ENCODE measurements at places on chromosomes 16 and 17.

- no peak for DNase-seq
These were observed 1.8 kb downstream of the IL27 start for GRCh38 chr16:28504707-28505404.

- peak; percentile 74 for DNase-seq
These were observed 45.9 kb downstream of the SOCS3 start for GRCh38 chr17:78313735-78314648.

DNA sequence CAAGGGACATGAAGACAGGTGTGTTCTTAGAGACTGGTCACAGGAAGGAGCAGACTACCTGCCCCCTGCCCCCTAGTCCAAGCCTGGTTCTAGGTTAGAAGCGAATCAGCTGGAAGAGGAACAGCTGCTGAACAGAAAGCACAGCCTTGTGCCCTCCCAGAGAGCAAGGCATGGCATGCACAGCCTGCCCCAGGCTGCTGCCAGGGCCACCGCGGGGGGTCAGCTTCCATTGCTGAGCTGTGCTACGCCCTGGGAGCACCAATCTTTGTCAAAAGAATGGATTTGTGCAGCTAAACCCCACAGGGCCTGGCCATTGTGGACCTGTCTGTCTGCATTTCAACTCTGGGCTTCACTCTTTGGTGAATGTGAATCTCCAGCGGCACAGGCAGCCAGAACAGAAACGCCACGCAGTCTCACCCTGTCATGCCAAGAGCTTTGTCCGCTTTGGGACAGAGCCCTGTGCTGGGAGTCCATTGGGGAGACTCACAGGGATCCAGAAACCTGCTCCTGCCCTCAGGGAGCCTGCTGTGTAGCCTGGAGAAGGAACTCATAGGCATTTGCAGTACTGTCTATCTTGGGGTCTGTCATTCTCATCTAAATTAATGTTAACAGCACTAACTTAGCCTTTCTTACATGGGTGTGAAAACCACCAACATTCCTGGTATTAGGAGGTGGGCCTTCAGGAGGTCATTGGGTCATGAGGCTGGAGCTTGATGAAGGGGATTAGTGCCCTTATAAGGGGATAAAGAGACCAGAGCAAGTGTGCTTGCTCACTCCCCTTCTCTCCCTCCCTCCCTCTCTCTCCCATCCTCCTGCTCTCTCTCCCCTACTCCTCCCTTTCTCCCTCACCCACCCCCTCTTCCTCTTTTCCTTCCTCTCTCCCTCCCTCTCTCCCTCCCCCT is 25.6 kb upstream of the CDRT4 start:
- no peak for DNase-seq

DNA sequence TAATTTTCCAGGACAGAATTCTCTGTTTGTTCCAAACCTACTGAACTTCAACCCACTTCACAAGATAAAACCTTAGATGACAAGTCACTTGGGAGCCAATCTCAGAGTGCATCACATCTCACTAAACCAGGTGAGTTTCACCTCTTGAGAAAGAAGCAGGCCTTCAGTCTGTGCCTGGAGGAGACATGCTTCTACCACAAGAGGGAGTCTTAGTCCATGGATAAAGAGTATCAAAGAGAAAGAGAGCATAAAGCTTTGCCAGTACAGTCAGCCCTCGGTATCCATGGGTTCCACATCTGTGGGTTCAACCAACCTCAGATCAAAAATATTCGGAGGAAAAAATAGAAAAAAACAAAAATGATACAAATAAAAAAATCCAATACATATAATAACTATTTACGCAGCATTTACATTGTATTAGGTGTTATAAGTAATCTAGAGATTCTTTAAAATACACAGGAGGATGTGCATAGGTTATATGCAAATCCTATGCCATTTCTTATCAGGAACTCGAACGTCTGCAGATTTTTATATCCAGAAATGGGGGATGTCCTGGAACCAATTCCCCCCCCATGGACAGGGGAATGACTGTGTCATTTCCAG is 37.7 kb downstream of the DUSP14 start:
- DNase-seq = no peak

DNA sequence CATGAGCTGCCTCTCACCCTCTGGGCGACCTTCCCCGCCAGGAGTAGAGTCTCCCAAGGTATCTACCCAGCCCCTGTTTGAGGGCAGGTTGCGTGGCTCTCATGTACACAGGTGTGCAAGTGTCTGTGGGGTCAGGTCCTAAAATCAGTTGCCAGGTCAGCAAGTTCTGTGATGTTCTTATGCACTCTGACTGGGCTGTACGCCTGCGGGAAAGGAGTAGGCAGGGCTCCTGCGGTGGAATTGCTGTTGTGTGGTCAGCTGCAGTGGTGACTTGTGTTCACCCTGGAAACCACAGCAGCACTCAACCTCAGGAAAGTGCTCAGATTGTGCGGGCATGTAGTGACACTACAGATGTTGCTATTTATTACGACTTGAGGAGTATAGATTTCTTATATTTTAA is 19.4 kb downstream of the NARF start:
- no peak for DNase-seq

DNA sequence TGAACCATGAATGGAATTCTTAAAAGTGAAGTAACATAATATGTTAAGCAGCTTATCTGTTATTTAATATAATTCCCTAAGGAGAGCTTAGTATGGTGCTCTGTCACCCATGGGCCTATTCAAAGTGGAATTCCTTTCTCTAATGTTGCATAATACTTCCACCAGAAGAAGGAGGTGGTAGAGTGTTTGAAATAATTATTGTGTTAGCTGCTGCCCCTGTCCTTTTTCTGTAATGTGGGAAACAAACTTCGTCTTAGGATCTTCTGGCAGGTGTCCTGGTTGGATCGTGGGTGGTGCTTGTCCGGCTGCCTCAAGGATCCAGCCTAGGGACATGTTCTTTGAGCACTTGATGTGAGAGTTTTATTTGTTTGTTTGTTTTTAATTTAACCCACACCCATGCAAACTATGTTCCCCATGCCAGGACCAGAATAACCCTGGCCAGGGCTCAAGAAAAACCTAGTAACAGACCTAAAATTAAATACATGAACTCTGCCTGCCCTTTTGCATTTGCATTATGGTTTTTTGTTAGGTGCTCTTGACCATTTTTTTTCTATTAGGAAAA is 46.1 kb downstream of the ZNRF1 start:
- no peak for DNase-seq

DNA sequence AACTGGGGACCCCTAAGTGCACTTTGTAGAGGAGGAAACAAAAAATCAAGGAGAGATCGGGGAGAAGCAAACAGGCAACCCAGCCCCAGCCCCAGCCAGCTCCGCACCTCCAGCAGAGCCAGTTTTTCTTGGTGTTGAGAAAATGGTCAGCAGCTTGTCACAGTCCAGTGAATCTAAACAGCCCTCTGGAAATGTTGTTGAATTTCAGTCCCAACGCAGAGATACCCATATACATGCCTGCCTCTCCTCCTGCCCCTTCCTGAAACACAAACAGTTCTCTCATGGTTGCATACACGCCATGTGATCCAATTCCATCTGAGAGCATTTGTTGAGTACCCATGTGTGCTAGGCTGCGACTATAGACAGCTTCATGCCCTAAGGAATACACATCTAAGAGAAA is 42.4 kb upstream of the LHX1 start:
- no peak for DNase-seq

DNA sequence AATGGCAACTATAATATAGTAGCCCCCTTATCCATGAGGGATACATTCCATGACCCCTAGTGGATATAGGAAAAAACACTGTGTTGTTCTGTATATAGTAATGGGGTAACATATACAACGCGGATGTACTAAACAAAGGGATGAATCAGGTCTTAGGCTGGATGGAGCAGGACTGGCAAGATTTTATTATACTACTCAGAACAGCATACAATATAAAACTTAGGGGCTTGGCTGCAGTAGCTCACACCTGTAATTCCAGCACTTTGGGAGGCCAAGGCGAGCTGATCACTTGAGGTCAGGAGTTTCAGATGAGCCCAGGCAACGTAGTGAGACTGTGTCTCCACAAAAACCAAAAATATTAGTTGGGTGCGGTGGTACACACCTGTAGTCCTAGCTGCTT is 26.8 kb downstream of the VMP1 start:
- DNase-seq = no peak

- DNase-seq = no peak
These were observed 9.6 kb upstream of the MYH11 start for GRCh38 chr16:15866451-15866850.

DNA sequence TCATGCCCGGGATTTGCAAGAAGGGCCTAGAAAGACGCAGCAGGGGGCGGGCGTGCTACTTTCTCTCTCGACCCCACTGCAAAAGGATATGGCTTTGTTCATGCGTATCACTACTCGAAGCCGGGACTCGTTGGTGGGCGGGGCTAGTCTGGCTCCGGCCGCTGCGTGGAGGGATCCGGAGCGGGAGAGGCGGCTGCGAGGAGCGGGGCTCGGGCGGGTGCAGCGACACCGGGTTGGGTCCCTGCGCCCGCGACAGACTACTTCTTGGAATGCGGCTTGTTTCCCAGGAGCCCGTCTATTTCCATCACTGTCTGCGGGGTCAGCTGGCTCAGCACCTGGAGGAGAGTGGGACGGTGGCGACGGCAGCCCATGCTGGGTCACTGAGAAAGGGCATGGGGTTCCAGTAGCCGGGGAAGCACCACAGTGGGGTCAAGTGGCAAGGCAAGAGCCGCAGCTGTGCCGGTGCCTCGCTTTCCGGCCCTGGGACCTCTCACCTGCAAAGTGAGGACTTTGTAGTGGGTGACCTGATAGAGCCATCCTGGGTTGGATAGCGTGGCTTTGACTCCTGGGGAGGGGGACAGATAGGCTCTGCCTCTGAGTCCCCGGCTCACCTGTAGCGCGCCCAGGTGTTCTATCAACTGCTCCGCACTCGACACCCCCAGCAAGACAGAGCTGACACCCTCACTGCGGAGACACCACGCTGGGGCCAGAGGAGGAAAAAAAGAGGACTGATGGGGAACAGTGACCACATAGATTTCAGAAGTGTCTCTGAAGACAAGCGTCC is 6.6 kb downstream of the KCNAB3 start:
- DNase-seq = no peak

- no peak for DNase-seq
These were observed 70.4 kb upstream of the TANC2 start for GRCh38 chr17:62895320-62896301.

- no peak for DNase-seq
These were observed 31.5 kb upstream of the CDH5 start for GRCh38 chr16:66334853-66335574.

DNA sequence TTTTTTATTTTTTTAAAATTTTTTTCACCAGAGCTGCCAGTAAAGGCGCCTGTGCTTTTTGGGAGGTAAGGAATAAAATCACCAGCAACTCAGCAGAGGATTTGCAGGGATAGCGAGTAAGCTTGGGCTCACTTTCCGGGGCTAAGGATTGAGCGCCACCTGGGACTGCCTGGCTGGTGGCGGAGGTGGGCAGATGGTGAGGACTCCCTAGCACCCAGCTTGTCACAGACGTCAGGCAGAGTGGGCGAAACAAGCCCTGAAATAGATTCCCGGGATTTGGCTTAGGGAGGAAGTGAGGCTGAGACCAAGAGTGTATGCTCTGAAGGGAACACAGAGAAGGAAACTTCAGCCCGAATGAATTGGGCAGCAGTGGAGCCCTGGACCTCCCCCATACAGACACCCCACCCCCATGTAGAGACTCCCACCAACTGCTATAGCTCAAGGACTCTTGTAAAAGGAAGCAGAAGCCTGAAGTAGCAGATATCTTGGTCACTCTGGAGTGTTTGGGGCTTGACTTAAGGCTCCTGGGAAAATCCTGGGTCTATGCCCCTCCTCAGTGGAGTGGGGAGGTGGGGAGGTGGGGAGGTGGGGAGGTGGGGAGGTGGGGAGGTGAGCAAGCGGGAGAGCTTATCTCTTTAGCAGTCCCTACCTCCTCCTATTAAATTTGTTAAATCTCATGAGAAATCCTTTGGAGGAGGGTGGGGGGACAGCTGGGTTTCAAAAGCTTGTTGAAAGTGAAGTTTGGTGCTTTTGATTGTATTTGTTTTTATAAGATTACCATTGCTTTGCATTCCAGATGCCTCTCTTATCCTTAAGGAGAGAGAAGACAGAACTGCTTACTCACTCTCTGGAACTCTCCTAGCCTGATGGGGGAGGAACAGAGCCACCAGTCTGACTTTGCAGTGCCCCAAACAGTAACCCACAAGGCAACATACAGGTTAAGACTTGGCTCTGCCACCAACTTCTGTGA is 8.2 kb downstream of the ARL4D start:
- DNase-seq = no peak

DNA sequence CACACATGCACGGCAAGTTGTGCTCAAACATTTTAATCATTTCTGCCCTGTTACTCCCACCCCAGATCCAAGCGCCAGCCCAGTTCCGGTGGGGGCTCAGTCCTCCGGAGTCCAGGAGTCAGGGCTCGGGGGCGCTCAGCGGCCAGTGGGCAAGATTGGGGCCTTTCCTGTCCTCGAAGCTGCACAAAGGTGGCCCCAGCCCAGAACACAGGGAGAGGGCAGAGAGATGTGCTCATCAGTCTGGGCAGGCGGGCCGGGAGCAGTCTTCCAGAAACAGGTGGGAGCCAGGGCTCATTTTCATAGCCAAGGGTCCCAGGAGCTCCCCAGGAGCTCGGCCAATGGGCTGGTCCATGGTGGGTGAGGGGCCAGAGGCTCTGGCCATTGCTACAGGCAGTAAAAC is 4.1 kb downstream of the PRSS8 start:
- no peak for DNase-seq

- DNase-seq = no peak
These were observed 4.8 kb downstream of the PITPNC1 start for GRCh38 chr17:67381929-67382257.

DNA sequence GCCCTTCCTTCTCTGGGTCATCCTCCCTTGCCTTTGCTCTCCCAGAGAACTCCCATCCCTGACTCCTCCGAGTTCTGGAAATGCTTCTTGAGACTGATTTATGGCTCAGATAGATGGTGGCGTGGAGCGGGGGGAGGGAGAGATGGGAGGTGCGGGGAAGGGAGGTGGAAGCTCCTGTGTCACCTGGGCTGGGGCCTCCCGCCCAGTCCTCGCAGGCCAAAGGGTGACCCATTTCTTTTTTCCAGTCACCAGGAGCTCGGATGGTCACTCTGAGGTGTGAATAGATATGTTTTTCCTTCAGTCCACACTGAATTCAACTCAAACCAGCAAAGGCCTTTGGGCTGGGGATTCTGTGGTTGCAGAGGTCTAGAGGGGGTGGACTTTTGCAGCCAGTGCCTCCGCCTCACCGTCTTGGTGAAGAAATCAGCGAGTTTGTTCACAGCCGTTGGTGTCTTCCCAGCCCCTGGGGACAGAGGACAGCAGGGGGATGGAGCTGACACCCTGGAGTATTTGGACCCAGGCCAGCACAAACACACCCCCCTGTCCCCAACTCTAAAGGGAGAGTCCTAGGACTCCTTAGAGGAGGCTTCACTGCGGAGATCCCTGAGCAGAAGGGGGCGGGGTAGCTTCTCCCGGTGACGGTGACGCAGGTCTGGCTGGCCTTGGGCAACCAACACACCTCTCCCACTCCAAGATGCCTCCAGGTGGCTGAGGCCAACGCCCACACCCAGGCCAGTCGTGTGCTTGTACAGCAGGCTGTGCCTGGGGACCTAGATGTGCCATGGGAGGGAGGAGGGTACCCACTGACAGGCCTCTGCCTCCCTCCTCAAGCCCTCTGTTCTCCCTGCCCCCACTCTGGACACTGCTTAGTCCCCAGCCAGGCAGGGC is 80.6 kb downstream of the AMFR start:
- DNase-seq = no peak

- no peak for DNase-seq
These were observed 134.1 kb downstream of the IRF8 start for GRCh38 chr16:86033016-86033474.
